ENCODE measurements at places on chromosomes 13 and 19.

- H3K27ac ChIP-seq: no peak overlapping the region
- H3K4me1 ChIP-seq: peaks cover 8% of the 10 kb centered on the region
- H3K4me3 ChIP-seq: no peak overlapping the region
- no peaks in the 10 kb centered on the region for H3K27me3 ChIP-seq
- DNase-seq: peak; percentile 54
These were observed 145.6 kb downstream of the SHISA2 start for GRCh38 chr13:25906191-25906661.

- H3K4me1 ChIP-seq: no peaks in the 10 kb centered on the region
- H3K27me3 ChIP-seq: no peaks in the 10 kb centered on the region
- no peak overlapping the region for H3K4me3 ChIP-seq
- DNase-seq: no peak
These were observed 311.9 kb downstream of the MTUS2 start for GRCh38 chr13:29131881-29132668.

DNA sequence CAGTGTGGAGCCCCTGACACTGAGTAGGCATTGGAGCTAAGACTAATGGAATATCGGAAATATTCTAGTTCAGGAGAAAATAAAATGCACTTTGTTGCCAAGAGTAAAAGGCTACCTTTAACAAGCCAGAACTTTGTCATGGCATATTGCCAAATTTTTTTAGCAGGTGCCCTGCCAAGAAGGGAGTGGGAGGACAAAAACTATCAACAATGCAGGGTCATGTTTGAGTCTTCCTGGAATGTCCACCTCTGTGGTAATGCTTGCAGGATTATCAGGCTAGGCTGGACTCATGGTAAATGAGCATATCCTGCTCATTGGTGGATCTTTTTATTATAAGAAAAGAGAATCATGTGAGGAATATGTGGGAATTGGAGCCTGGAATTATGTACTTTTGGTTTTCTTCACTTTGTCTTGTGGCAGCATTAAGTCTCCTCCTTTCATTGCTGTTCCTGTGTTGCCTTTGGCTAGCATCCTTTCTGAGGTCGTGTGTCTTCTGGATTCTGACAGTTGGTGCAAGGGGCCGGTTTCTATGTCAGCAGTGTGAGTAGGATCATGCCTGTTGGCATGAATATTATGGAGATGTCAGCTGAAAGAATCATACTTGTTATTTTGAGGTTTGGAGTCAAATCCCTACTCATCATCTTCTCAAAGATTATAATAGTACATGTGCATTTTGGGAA is 122.9 kb upstream of the SPRY2 start:
- no peak for DNase-seq
- no peaks in the 10 kb centered on the region for H3K36me3 ChIP-seq
- H3K27me3 ChIP-seq: no peaks in the 10 kb centered on the region
- no peak overlapping the region for H3K4me3 ChIP-seq
- no peak overlapping the region for H3K27ac ChIP-seq

DNA sequence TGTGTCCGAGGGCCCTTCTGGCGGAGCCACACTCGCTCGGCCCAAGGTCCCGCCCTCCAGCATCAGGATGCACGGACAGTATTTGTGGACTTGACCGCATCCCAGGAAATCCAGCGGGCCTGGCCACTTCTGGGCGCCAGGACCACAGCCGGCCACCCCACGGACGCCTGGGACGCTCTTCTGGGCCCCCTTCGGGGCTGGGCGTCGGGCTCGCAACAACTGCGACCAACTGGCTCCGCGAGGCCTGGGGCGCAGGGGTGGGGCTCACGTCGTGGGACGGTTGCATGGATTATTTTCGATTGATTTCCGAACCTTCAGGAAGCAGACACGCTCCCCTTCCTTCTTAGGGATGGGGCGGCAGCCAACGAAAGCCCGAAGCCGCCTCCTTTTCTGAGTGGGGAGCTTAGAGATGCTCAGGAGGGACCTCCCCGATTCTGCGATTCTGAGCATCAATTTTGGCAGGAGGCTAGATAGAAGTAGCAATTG is 521 bp upstream of the NUP58 start:
- H3K27me3 ChIP-seq: peaks cover 19% of the 10 kb centered on the region
- DNase-seq: peak; percentile 51
- H3K4me1 ChIP-seq: peaks cover 46% of the 10 kb centered on the region
- H3K36me3 ChIP-seq: peaks cover 22% of the 10 kb centered on the region
- H3K4me3 ChIP-seq: peak overlapping the region; percentile 96

DNA sequence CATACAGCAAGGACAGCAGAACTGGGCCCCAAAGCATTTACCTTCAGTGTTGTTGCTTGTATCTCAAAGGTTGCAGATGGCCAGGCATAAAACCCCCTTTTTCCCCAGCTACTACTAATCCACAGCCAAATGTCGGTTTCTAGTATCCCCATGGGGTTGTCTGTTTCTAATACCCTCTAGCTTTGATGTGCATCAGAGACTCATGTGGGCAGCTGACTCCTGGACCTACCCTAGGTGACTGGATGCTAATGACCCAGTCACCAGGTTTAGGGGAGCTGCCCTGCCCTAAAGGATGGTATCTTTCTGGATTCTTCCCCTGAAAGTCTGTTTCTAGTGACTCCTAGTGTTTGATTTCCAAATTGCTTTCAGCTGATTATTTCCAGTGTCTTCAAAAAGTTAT is 23.9 kb downstream of the TJP3 start:
- peaks cover 11% of the 10 kb centered on the region for H3K27me3 ChIP-seq
- no peaks in the 10 kb centered on the region for H3K4me1 ChIP-seq
- H3K36me3 ChIP-seq: no peaks in the 10 kb centered on the region

DNA sequence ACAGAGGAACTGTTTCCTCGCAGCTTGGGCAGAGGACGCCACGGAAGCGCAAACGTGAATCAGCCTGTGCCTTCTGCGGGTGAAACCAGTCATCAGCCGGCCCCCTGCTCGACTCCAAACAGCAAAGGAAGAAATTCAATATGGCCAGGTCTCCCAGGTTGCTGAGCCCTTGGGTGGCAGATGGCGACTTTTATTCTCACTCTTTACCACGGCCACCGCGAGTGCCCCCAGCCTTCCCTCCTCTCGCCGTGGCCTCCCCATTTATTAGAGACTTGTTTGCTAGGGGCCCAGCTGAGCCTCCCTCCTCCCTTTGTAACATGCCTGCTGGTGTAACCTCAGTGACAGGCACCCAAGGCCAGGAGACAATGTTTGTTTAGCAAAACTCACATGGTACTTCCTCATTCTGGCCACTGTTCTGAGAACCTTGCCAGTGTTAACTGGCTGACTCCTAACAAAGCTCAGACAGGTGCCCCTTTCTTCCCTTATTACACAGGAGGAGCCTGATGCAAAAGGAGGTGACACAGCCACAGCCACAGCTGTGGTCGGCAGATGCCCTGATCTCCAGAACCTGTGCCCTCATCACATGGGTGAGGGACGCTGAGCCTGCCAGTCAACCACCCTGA is 5.8 kb downstream of the RAB20 start:
- H3K4me1 ChIP-seq: peaks cover 18% of the 10 kb centered on the region
- DNase-seq: no peak
- H3K36me3 ChIP-seq: peaks cover 10% of the 10 kb centered on the region
- H3K27ac ChIP-seq: no peak overlapping the region

GRCh38 chr13:108332791-108333190 is 63.3 kb downstream of the TNFSF13B start:
- DNase-seq: no peak
- no peak overlapping the region for H3K27ac ChIP-seq
- H3K36me3 ChIP-seq: no peaks in the 10 kb centered on the region
- peaks cover 44% of the 10 kb centered on the region for H3K27me3 ChIP-seq
- H3K4me1 ChIP-seq: peaks cover 3% of the 10 kb centered on the region
- H3K4me3 ChIP-seq: no peak overlapping the region

- H3K4me1 ChIP-seq: peaks cover 5% of the 10 kb centered on the region
- no peaks in the 10 kb centered on the region for H3K27me3 ChIP-seq
- no peak for DNase-seq
- no peak overlapping the region for H3K27ac ChIP-seq
These were observed 8.2 kb upstream of the SUCLA2 start for GRCh38 chr13:48009284-48009683.

DNA sequence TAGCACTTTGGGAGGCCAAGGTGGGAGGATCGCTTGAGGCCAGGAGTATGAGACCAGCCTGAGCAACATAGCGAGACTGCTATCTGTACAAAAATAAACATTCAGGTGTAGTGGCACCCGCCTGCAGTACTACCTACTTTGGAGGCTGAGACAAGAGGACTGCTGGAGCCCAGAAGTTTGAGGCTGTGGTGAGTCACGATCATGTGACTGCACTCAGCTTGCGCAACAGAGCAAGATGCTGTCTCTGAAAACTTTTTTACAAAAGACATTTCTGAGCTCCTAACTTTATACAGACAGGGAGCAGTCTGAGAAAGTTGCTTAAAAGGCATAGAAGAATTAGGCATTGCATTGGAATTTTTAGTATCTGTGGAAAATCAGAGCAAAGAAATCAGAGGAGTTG is 10.4 kb upstream of the TBC1D4 start:
- DNase-seq: no peak
- peaks cover 12% of the 10 kb centered on the region for H3K27me3 ChIP-seq
- no peak overlapping the region for H3K4me3 ChIP-seq
- H3K36me3 ChIP-seq: no peaks in the 10 kb centered on the region

DNA sequence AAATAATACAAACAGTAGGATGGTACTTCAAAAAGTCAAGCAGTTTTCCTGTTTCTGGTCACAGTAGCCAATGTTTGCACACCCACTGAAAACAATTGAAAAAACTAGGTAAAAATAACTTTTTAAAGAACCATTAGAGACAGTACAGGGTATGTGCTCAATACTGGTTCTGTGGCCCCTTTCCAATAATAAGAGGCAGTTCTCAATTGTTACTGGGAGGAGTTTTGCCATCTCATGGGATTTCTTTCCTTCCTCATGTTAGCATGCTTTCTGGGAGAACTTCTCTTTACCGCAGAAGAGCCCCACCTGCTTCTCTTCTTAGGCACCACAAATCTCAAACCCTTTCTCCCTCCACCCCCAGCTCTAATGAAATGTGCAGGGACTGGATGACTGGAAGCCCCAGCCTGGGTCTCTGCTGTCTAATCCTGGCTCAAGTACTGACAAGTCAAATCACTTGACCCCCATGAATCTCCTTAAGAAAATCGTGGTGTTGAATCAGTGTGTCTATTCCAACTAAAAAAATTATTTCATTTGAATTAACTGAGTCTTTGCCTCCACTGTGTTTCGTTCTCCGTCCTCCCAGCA is 14.6 kb downstream of the METTL21C start:
- no peaks in the 10 kb centered on the region for H3K27me3 ChIP-seq
- H3K36me3 ChIP-seq: peaks cover 29% of the 10 kb centered on the region
- DNase-seq: no peak
- H3K4me3 ChIP-seq: no peak overlapping the region

DNA sequence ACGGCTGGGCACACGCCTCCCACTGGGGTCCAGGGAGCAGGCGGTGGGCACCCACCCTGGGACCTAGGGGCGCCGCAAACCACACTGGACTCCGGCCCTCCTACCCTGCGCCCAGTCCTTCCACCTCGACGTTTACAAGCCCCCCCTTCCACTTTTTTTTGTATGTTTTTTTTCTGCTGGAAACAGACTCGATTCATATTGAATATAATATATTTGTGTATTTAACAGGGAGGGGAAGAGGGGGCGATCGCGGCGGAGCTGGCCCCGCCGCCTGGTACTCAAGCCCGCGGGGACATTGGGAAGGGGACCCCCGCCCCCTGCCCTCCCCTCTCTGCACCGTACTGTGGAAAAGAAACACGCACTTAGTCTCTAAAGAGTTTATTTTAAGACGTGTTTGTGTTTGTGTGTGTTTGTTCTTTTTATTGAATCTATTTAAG is 1.6 kb downstream of the JUNB start:
- peak overlapping the region; percentile 99 for H3K27ac ChIP-seq
- DNase-seq: no peak
- H3K36me3 ChIP-seq: peaks cover 13% of the 10 kb centered on the region
- peaks cover 49% of the 10 kb centered on the region for H3K4me1 ChIP-seq

- H3K4me1 ChIP-seq: no peaks in the 10 kb centered on the region
- DNase-seq: no peak
- H3K27me3 ChIP-seq: peaks cover 19% of the 10 kb centered on the region
- no peaks in the 10 kb centered on the region for H3K36me3 ChIP-seq
These were observed 18.7 kb downstream of the PLVAP start for GRCh38 chr19:17358395-17358794.

DNA sequence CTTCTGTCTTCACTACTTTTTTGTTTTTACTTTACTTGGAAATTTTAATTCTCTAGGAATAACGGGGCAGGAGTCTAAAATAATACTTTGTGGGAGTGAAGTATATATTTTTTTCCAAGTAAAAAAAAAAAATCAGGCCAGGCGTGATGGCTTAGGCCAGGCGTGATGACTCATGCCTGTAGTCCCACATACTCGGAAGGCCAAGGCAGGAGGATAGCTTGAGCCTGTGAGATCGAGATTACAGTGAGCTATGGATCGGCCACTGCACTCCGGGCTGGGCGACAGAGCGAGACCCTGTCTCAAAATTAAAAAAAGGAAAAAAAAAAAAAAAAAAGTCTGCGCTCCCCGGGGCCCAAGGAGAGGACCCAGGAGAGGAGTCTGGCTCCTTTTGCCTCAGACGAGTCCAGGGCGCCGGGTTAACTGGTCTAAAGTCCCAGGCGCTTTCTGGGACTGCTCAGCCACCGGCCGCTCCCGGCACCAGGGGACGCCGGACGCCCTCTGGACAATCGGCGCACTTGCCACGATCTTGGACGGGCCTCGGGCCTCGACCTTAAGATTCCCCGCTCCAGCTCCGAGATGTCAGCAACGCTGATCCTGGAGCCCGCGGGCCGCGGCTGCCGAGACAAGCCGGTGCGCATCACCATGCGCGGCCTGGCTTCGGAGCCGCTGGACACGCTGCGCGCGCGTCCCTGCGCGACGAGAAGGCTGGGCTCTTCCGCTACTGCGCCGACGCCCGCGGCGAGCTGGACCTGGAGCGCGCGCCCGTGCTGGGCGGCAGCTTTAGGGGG is 2.7 kb upstream of the ZFP82 start:
- H3K27me3 ChIP-seq: peaks cover 20% of the 10 kb centered on the region
- H3K4me3 ChIP-seq: peak overlapping the region; percentile 14
- peaks cover 25% of the 10 kb centered on the region for H3K4me1 ChIP-seq
- DNase-seq: no peak
- H3K27ac ChIP-seq: no peak overlapping the region
- H3K36me3 ChIP-seq: peaks cover 20% of the 10 kb centered on the region

- peaks cover 19% of the 10 kb centered on the region for H3K36me3 ChIP-seq
- H3K27me3 ChIP-seq: no peaks in the 10 kb centered on the region
- H3K4me3 ChIP-seq: no peak overlapping the region
- H3K4me1 ChIP-seq: no peaks in the 10 kb centered on the region
These were observed 135.0 kb downstream of the KDM4B start for GRCh38 chr19:5103812-5104410.

GRCh38 chr19:40254714-40255418 is 28.4 kb upstream of the CCNP start:
- H3K36me3 ChIP-seq: peaks cover 31% of the 10 kb centered on the region
- H3K27ac ChIP-seq: no peak overlapping the region
- no peak for DNase-seq
- no peaks in the 10 kb centered on the region for H3K4me1 ChIP-seq
- no peak overlapping the region for H3K4me3 ChIP-seq
- no peaks in the 10 kb centered on the region for H3K27me3 ChIP-seq

DNA sequence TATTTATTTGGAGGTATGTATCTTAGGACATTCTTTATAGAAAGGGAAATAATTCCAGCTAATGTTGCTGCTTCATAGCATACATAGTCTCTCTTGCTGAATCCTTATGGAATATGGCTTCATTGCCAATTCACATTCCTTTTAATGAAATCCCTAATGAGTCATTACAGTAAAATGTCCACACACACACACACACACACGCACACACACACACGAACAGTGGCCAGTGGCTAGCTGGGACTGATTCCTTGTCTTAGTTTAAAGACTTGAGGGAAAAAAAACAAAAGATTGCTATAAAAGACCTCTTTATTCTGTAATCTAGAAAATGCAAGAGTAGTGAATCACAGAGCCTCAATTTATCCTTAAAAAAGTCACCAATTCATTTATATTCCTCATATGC is 301.6 kb downstream of the SLITRK6 start:
- H3K4me1 ChIP-seq: no peaks in the 10 kb centered on the region
- H3K4me3 ChIP-seq: no peak overlapping the region
- no peak overlapping the region for H3K27ac ChIP-seq
- no peak for DNase-seq
- no peaks in the 10 kb centered on the region for H3K36me3 ChIP-seq
- no peaks in the 10 kb centered on the region for H3K27me3 ChIP-seq

Data from activated naive CD4-positive, alpha-beta T cell treated with anti-CD3 and anti-CD28 coated beads, Interleukin-2, amount 10 ng/mL, durations not matched to agents 7 days and 5 days (primary cell).